ENCODE measurements at places on chromosomes 3 and 15. TPM values are rescaled to one million over a fixed set of nuclear protein-coding genes. Genes with fewer than 3 reads are reported as not detected.
A peak's percentile ranks its signal among the peaks of the same experiment; 100 is the strongest.

GRCh38 chr3:184968115-184968514 lies 156.1 kb downstream of the VPS8 start:
- no peak for DNase-seq

DNA sequence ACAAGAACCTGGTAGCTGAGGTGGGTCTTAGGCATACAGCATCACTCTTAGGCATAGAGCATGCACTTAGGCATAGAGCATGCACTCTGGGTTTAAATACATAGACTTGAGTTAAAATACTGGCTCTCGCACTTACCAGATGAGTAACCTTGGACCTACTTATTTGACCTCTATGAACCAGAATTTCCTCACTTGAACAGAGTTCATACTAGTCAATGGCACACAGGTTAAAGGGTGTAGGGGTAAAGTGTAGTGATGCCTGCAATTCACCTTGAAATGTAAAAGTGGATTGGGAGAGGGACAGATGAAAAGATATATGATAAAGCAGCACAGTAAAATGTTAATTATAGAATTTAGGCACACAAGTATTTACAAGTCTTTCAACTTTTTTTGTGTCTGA lies 1.6 kb downstream of the RUVBL1 start:
- no peak for DNase-seq

GRCh38 chr15:66749841-66750575 lies 48.0 kb downstream of the SMAD6 start:
- DNase-seq, result no peak

- no peak for DNase-seq
Measured at GRCh38 chr3:52259448-52259847, 13.9 kb downstream of the PPM1M start.

DNA sequence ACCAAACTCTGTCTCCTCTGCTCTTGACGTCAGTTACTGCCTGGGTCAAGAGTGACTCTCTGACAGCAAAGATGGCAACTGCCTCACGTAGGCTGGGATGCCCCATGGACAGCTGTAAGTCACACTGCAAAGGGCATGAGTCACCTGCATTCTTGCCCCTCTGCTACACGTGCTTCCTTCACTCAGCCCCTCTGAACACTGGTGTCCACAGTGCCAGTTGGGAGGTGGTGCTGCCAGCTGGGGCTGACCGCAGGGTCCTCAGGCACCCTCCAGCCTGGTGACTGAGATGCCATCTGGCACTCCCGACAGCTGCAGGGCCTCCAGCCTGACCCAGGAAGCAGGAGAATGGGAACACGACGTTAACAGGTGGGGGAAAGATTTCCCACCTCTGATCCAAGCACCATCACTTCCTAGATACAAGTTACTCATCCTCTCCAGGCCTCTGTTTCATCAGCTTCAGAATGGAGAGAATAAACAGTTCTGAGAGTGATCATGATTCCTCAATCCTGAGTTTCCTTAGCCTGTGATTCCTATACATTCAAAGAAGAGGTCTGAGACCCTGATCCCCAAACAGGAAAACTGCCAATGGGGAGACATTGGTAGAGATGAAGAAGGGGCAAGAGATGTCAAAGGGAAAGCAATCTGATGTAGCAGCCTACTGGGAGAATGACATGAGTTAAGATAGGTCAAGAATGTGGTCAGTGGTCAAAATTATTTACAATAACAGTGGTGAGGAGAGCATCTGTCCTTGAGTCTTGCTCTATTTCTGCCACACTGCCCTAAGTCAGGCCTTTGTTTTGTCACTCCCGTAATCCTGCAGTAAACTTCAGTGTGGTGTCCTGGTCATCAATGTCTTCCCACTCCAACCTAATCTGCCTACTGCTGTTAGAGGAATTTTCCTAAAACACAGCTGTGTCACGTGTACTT lies 86.1 kb upstream of the BCL6 start:
- DNase-seq, result no peak

GRCh38 chr15:71588746-71589145 lies 221.6 kb upstream of the NR2E3 start:
- DNase-seq, result peak; percentile 79

DNA sequence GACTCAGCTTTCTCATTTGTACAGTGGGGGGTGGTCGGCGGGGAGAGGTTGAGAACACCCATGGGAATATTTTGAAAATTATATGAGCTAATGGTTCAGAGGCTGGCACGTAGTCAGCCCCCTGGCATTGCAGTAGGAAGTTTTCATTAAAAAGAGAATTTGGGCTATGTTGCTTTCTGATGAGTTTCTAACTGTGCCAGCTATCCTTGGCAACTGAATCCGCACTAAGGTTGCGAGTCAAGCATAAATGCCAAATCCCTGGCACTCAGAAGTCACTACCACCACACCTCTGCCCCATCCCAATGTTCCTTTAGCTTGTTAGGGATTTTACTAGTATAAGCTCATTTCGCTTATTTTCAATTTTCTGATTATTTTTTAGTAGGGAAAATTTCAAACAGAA lies 91.6 kb downstream of the DNASE1L3 start:
- no peak for DNase-seq

DNA sequence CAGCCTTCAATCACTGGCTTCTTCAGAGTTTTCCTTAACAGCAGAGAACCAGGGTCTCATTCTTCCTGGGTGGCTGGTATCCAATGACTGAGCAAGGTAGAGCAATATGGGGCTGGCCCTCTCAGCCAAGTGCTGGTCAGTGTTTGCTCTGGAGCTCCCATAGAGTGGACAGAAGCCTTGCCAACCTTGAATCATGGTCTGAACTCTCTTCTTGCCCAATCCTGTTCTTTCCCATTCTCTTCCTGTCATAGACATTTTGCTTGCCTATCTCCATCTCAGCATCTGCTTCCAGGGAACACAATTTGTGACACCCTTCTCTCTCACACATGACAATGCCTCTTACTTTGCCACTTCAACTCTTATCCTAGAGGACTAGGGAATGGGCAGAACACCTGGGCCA lies 245.6 kb upstream of the PEX5L start:
- DNase-seq, result no peak

DNA sequence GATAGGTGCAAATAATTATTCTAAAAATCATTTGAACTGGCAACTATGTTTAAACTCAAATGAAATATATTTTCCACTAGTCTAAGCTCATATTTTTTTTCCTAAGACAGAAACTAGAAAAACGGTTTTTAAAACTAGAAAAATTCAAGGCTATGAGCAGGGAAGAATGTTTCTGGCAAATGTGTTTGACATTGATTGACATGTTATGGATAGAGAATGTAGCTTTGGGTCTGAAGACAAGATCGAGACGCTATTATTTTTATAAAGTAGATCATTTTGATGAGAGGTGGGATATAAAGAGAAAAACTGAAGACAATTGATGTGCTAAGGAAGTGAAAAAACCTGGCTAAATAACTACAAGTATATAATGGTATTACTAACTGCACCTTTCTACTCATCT lies 415.2 kb downstream of the GABRB3 start:
- DNase-seq, result no peak

GRCh38 chr3:124345845-124346244 lies 353.9 kb upstream of the ROPN1 start:
- DNase-seq, result no peak

Gene PAK6
- total RNA-seq, result 17.7 TPM
